ENCODE measurements at places on chromosomes 5 and 9. TPM values are rescaled to one million over a fixed set of nuclear protein-coding genes. Genes with fewer than 3 reads are reported as not detected.

SPINK4 gene
- total RNA-seq: not detected

NRARP gene
- total RNA-seq: 170 TPM

TNFSF15 gene
- total RNA-seq: not detected

PCDHGA8 gene
- 2.6 TPM for total RNA-seq

SLC6A3 gene
- 0.10 TPM for total RNA-seq

SLC6A18 gene
- total RNA-seq: not detected

SMIM33 gene
- total RNA-seq: not detected

HTR1A gene
- total RNA-seq: not detected

BTNL3 gene
- 0.36 TPM for total RNA-seq

TAF11L10 gene
- not detected for total RNA-seq

TXNDC8 gene
- not detected for total RNA-seq

MEIKIN gene
- total RNA-seq: not detected

ZNF483 gene
- total RNA-seq: 24.0 TPM

TTC16 gene
- total RNA-seq: 0.08 TPM

DNA sequence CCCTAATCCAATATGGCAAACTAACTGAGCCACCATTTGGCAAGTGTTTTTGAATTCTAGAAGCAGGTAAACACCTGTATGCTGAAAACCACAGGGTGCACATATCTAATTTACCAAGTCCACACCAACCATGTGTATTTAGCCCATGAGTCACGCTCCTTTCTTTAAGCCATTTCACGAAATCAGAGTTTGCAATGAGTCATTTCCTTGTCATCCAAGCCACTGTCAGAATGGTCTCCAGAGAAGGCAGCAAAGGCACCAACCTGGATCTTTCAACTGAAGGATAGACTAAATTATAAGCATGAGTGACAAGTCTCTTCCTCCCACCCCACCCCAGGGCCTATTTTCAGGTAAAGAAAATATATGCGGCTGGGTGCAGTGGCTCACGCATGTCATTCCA, 110.0 kb downstream of the PAX5 start:
- DNase-seq: no peak

DNA sequence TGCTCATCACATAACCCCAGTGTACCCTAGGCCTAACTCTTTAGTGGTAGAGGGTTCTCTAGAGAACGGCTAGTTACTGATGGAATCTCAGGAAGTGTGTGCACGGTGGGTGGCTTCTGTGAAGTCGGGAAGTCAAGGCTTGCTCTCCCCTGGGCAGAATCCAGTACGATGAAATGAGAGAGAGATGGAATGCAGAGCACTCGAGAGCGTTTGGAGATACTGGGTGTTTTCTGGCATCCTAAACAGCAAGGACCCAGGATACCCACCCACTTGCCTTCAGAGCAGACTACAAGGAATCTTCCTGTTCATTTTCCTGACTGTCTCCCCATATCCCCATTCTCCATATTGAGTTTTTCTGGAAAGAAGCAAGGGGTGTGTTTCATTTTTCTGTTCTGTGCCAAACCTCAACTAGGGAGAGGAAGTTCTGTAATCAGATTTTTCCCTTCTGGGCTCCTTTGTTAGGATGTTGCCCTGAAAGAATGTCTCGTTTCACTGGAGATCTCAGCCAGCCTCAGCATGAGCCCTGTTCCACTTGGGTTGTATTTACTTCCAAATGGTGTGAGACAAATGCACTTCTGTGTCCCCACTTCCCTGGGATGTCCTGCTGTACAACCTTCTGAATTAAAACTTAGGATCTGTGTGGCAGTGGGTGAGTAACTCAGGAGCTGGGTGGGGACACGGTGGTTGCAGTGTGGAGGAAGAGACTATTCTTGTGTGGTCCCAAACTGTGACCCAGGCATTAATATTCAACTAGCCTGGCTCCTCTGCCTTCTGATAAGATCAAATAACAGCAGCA, 108.9 kb upstream of the SPRY4 start:
- DNase-seq: no peak

GRCh38 chr9:28650327-28650726, 1077.0 kb upstream of the C9orf72 start:
- DNase-seq: no peak

GRCh38 chr9:136644343-136644592, 18.4 kb upstream of the EGFL7 start:
- no peak for DNase-seq

DNA sequence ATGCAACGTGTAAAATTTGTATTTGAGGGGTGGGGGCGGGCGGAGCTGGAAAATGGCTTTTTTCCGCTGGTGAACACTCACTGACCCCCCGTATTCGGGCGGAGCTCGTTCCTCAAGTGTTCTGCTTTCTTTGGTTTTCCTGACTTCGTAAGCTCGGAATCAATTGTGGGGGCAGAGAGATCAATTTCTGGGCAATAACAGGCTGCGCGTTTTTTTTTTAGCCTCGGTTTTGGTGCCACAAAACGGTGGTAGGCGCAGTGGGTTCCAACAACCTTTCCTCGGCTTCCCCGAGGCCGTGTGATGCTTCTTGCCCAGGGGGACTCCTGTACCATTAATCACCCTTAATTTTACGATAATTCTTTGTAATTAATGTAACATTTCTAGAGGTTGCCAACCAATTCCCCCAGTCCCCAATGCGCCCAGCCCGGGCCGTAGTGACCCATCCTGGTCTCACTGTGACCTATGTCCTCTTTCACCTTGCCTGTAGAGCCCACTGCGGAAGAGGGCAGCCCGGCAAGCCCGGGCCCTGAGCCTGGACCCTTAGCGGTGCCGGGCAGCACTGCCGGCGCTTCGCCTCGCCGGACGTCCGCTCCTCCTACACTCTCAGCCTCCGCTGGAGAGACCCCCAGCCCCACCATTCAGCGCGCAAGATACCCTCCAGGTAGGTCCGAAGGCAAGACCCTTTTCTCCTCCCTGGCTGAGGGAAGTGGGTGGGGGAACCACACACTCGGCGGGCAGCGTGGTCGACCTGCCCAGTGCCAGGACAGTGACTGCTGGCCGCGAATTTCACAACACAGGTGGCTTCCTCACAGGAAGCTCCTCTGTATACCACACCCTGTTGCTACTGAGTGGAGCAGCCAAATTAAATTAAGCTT, 3.7 kb downstream of the NR4A3 start:
- DNase-seq: peak; percentile 51

DNA sequence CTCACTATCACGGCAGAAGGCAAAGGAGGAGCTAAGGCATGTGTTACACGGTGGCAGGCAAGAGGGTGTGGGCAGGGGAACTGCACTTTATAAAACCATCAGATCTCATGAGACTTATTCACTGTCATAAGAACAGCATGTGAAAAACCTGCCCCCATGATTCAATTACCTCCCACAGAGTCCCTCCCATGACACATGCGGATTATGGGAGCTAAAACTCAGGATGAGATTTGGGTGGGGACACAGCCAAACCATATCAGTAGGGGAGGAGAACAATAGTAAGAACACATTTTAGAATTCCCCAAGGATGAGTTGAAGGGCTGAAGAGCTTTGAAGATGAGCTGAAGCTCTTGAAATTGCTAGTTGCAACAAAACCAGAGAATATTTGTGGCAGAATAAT, 287.9 kb downstream of the SMARCA2 start:
- DNase-seq: no peak

DNA sequence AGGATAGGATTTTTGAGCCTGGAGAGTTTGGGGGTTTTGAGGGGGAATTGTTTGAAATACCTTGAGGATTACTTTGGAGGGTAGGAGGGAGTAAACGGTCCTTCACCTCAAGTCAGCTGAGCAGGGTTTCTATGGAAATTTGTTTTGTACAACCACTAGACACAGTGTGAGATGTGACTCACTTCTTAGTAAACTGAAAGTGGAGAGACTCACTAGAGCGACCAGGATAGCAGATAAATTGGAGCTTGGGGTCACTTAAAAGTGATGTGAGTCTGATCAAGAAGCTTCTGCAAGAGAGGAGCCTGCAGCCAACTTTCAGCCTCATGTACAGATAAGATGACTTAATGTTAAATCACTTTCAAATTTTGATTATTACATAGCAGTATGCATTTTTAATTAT, 1945.9 kb upstream of the NUDT12 start:
- no peak for DNase-seq

- DNase-seq: no peak
These were observed 158.8 kb upstream of the ZNF462 start for GRCh38 chr9:106704056-106704615.

- DNase-seq: no peak
These were observed 269.7 kb downstream of the MLLT3 start for GRCh38 chr9:20352591-20352990.

DNA sequence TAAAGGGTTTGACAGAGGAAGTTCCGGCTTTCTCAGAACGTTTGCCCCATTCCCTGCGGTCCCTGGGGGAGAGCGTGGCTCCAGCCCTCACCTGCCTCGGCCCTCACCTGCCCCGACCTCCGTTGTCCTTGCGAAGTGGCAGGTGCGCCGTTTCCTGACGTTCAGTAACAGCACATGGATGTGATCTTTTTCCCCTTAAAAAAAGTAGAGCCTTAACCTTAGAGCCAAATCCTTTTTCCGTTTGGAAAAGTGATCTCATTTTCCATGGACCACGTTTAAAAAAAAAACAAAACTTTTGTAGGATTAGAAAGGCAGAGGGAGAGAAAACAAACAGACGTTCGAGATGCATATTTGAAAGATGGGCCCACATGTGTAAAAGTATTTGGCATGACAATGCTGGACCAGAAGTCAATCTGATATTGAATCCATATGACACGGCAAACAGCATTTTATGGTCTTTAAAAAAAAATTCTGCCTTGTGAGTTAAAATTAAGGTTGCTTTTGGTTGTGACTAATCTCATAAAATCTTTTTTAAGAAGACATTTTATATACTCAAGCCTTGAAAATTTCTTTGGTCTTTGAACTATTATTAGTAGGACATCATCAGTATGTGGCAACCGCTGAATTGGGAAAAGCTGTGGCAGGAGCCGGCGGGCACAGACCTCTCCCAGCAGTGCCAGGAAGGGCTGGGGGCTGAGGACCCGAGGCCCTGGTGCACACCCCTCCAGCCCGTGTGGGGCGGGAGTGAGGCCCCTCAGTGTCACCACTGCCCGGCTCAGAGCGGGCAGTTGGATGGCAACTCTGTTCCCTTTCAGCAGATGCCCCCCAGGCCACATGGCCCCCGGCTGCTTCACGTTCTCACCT, 42.5 kb upstream of the EXOC3 start:
- DNase-seq: no peak

DNA sequence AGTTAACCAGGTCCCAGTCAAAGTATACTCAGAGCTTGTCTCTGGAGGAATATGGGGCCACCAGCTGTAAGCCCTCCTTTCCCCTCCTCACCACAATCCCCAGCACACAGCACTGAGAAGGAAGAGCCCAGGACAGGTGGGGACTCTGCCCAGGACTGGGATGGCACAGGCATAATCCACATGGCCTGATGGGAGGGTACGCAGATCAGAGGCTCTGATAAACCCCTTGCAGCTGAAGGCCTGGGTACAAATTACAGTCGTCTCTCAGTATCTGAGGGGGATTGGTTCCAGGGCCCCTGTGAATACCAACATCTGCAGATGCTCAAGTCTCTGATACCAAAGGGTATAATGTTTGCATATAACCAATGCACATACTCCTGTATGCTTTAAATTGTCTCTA, 245.8 kb downstream of the CRB2 start:
- DNase-seq: no peak

DNA sequence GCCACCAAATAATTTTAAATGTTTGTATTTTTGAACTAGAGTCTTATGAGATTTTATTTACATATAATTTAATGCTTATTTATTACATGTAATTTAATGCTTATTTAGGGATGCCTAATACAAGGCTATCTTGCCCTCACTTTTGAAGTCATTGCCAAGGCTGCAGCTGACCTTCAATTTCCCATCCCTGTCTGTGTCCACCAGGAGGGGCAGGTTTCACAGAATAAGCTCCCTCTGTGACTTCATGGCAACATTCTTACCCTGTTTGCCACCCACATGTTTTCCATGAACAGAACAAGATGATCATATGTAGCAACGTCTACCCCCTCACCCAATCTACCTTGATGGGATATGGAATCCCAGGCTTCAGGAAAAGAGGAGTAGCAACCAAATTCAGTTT, 27.0 kb downstream of the C5 start:
- no peak for DNase-seq

DNA sequence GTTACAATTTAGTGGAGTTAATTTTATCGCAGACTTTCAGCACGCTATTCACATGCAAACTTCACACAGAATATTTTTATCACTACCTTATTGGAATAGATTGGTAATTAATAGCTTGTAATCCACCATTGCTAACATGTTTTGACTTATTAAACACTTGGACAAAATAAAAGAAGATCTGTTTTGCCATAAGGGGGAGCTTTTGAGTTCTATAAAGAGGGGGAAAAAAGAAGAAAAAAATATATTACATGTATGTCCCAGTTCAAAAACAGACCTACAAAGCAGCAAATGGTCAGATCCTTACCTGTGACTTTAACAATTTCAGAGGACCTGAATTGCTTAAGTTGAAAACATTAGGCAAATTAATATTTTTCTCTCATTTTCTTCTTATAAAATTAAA, 1.2 kb upstream of the PAPPA start:
- no peak for DNase-seq

DNA sequence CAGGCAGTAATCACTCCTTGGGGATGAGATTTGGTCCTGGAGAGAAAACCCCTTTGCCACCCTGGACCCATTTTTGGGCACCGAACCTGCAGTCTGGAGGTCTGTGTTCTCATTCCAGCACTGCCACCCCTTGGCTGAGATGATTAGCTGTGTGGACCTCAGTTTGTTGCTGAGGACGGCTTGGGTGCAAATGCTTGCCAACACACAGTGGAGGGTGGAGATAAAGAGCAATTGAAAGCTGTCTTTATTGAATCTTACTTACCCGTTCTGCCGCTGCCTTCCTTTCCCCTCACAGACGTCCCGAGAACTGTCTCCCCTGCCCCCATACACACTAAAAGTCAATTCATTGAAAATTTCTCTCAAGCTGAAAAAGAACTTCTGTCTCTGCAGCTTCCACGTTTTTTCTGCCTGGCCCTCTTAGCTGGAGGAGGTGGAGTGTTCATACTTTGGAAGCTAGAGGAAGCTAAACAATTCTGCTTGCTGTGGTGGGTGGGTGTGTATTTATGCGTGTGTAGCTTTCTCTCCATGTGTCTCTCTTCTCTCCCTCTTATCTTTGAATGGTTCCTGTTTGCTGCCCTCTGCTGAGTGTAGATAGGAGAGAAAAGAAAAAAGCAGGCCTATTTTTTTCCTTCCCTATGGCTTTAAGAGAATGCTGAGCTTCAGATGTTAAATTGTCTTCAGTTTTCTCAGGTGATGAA, 6.6 kb downstream of the GALNT10 start:
- no peak for DNase-seq

- no peak for DNase-seq
These were observed 21.4 kb downstream of the LHFPL2 start for GRCh38 chr5:78627175-78627574.

DNA sequence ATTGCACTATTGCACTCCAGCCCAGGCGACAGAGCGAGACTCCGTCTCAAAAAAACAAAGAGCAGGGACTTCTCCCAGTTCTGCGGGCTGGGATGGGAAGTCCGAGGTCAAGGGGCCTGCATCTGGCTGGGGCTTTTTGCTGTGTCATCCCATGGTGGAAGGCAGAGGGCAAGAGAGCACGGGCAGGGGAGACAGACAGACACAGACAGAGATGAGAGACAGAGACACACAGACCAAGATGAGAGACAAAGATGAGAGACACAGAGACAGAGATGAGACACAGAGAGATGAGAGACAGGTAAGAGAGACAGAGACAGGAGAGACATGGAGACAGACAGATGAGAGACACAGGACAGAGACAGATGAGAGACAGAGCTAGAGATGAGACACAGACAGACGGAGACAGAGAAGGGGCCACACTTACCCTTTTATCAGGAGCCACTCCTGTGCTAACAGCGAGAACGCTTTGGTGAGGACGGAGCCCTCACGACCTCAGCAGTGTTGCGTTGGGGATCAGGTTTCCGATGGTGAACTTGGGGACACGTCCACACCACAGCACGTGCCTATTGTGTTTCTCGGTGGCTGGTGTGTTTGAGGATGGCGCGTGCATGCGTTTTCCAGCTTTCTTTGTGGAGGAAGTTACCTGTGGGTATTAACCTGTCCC, 8.9 kb upstream of the TOR4A start:
- no peak for DNase-seq

All from endothelial cell (in vitro differentiated cells).